CD4-positive, CD25-positive, alpha-beta regulatory T cell (primary cell): ENCODE measurements at places on chromosomes 5 and 9. TPM values are rescaled to one million over a fixed set of nuclear protein-coding genes. Genes with fewer than 3 reads are reported as not detected.

GRCh38 chr5:122181863-122182262 lies 52.5 kb downstream of the ZNF474 start:
- no peaks in the 10 kb centered on the region for H3K36me3 ChIP-seq
- H3K4me3 ChIP-seq: no peak overlapping the region
- H3K27ac ChIP-seq: no peak overlapping the region
- H3K4me1 ChIP-seq: no peaks in the 10 kb centered on the region

GRCh38 chr5:89450149-89450538 lies 567.2 kb upstream of the MEF2C start:
- H3K27ac ChIP-seq: no peak overlapping the region
- H3K27me3 ChIP-seq: no peaks in the 10 kb centered on the region
- H3K4me3 ChIP-seq: no peak overlapping the region
- no peak for DNase-seq
- no peaks in the 10 kb centered on the region for H3K36me3 ChIP-seq
- H3K4me1 ChIP-seq: no peaks in the 10 kb centered on the region

DNA sequence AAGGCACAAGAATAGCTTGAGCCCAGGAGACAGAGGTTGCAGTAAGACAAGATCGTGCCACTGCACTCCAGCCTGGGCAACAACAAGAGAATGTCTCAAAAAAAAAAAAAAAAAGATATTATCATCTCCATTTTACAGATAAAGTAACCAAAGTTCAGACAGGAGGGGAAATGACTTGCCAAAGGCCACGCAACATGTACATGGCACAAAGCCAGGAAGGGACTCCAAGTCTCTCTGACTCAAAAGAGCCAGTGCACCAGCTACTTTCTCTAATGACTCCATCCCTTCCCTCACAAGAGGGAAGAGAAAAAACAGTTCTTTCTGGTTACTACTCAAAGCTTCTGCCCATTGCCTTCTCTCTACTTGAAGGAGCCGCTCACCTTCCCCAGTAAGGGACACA lies 34.1 kb downstream of the SIL1 start:
- H3K27me3 ChIP-seq: no peaks in the 10 kb centered on the region
- H3K36me3 ChIP-seq: no peaks in the 10 kb centered on the region
- DNase-seq: no peak
- H3K4me3 ChIP-seq: no peak overlapping the region

DNA sequence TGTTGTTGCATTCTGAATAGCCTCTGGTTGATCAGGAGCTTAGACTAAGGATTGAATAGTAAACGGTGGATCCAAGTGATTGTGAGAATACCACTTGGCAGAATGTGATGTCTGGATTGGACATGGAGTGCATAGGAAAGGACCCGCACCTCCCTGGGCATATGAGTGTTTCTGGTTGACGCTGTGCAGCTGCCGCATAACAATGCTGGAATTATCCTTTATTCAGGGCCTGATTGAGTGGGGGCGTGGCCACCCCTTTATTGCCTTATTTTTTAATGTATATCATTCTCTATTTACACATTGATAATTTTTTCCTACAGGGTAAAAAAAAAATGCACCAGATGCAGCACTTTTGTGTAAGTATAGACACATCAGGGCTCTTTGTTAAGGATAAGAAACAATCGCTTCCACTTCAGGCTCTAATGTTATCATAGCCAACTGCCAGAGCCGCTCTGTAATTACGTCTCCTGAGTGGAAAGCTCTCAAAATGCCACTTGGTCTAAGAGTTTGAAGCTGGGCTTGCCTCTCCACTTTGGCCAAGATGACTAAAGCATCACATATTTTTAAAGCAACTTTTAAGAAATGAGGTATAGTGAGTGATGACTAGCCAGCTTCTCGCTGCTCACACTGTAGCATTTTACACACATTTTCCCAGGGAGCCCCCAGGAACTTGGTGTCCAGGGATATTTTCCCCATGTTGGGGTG lies 5.7 kb downstream of the FGD3 start:
- H3K4me3 ChIP-seq: peak overlapping the region; percentile 90
- DNase-seq: no peak
- no peaks in the 10 kb centered on the region for H3K27me3 ChIP-seq
- H3K4me1 ChIP-seq: peaks cover 88% of the 10 kb centered on the region

- H3K4me3 ChIP-seq: no peak overlapping the region
- no peak overlapping the region for H3K27ac ChIP-seq
- H3K27me3 ChIP-seq: no peaks in the 10 kb centered on the region
- DNase-seq: no peak
- no peaks in the 10 kb centered on the region for H3K4me1 ChIP-seq
- H3K36me3 ChIP-seq: no peaks in the 10 kb centered on the region
Measured at GRCh38 chr5:97494465-97494864, 311.4 kb upstream of the RIOK2 start.

Gene CD274
- 1.5 TPM for polyA plus RNA-seq

Gene TIMD4
- polyA plus RNA-seq: 0.83 TPM

GRCh38 chr5:152869971-152870370 lies 464.9 kb upstream of the NMUR2 start:
- no peak for DNase-seq
- H3K4me1 ChIP-seq: no peaks in the 10 kb centered on the region
- no peaks in the 10 kb centered on the region for H3K36me3 ChIP-seq
- H3K27ac ChIP-seq: no peak overlapping the region
- no peak overlapping the region for H3K4me3 ChIP-seq
- no peaks in the 10 kb centered on the region for H3K27me3 ChIP-seq

DNA sequence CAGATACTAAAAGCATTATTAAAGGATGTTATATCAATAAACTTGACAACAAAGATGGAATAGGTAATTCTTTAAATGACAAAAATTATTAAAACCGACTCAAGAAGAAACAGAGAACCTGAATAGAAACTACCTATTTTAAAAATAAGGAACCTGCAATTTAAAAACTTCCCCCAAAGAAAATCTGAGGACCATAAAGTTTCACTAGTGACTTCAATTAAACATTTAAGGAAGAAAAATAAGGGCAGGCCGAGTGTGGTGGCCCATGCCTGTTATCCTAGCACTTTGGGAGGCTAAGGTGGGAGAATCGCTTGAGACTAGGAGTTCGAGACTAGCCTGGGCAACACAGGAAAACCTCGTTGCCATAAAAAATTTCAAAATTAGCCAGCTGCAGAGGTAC lies 99.6 kb downstream of the FANCC start:
- no peaks in the 10 kb centered on the region for H3K36me3 ChIP-seq
- H3K27ac ChIP-seq: no peak overlapping the region
- H3K4me1 ChIP-seq: no peaks in the 10 kb centered on the region
- no peak overlapping the region for H3K4me3 ChIP-seq
- H3K27me3 ChIP-seq: no peaks in the 10 kb centered on the region

Gene ADRA1B
- polyA plus RNA-seq: not detected

DNA sequence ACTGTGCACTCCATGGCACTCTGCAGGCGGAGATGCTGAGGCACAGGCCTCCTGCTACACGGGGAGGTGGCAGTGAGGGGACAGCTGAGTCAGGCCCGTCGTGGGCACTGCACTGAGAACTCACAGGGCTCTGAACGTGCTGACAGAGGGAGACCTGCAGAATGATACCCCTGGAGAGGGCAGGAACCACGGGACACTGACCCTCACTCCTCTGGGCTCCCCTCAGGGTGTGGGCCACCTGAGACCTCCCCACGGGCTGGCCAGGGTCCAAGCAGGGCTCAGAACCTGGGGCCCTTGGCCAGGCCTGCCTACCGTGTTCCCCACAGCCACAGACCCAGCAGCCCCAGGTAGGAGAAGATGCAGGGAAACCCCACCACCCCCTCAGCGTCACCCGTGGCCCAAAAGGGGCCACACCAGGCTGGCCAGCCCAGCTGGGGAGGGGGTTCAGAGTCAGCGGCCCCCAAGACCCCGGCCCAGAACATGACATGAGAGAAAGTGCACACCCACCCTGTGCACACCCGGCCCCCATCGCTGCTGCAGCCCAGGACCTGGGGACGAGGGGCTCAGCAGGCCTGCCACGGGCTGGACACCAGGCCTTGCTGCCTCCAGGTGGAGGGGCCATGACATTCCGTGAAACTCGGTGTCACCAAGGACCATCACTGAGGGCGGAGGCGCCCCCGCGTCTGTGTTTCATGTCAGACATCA lies 30.9 kb downstream of the GLT6D1 start:
- no peaks in the 10 kb centered on the region for H3K4me1 ChIP-seq
- no peaks in the 10 kb centered on the region for H3K27me3 ChIP-seq
- H3K27ac ChIP-seq: no peak overlapping the region
- DNase-seq: no peak
- no peak overlapping the region for H3K4me3 ChIP-seq

Gene CCL21
- polyA plus RNA-seq: not detected

GRCh38 chr5:179588166-179588565 lies 35.3 kb downstream of the HNRNPH1 start:
- no peak overlapping the region for H3K27ac ChIP-seq
- no peaks in the 10 kb centered on the region for H3K27me3 ChIP-seq
- no peak overlapping the region for H3K4me3 ChIP-seq
- H3K36me3 ChIP-seq: peaks cover 54% of the 10 kb centered on the region

DNA sequence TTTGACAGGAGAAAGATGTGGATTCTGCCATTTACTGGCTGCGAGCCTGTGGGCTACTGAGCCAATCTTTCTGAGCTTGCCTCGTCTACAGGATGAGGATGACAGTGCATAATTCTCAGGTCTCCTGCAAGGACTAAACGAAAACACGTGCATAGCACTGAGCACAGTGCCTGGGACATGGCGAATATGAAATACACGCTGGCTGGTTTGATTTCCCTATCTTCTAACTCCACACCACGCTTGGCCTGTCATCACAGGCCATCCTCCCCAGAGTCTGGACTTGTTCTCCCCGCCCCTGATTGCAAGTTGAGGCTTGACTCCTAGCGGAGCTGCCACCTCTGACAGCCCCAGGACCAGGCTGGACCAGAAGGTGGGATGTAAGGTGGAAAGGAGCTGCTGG lies 37.9 kb downstream of the ARPC5L start:
- peaks cover 46% of the 10 kb centered on the region for H3K36me3 ChIP-seq
- no peaks in the 10 kb centered on the region for H3K4me1 ChIP-seq
- no peak for DNase-seq
- H3K27me3 ChIP-seq: no peaks in the 10 kb centered on the region

GRCh38 chr9:126615791-126616447 lies 2.2 kb downstream of the LMX1B start:
- peaks cover 32% of the 10 kb centered on the region for H3K27me3 ChIP-seq
- peaks cover 36% of the 10 kb centered on the region for H3K4me1 ChIP-seq
- H3K4me3 ChIP-seq: no peak overlapping the region
- DNase-seq: no peak

Gene NR2F1-AS1
- polyA plus RNA-seq: not detected

Gene FABP6
- polyA plus RNA-seq: not detected

Gene SOHLH1
- polyA plus RNA-seq: not detected

GRCh38 chr5:106699796-106700195 lies 970.9 kb downstream of the EFNA5 start:
- no peaks in the 10 kb centered on the region for H3K36me3 ChIP-seq
- H3K27me3 ChIP-seq: no peaks in the 10 kb centered on the region
- H3K27ac ChIP-seq: no peak overlapping the region
- no peak for DNase-seq
- no peak overlapping the region for H3K4me3 ChIP-seq
- H3K4me1 ChIP-seq: no peaks in the 10 kb centered on the region

DNA sequence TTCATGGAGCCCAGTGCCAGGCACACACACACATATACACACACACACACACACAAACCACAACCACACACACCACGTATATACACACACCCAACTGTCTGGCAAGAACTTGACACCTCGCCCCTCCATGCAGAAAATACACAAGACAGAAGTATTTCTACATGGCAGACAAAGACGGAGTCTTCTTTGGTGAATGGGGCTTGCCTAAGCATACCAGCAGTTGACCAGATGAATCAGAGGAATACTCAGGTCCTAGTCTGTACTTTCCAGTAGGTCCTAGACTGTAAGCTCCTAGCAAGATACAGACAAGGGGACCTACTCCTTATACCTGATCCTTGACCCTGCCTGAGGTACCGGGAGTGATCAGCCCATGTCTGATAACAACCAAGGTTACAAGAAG lies 60.1 kb downstream of the SIL1 start:
- H3K4me3 ChIP-seq: no peak overlapping the region
- H3K27me3 ChIP-seq: no peaks in the 10 kb centered on the region
- no peak overlapping the region for H3K27ac ChIP-seq

- H3K36me3 ChIP-seq: peaks cover 4% of the 10 kb centered on the region
- no peak overlapping the region for H3K27ac ChIP-seq
- no peak overlapping the region for H3K4me3 ChIP-seq
- H3K27me3 ChIP-seq: no peaks in the 10 kb centered on the region
- DNase-seq: no peak
- H3K4me1 ChIP-seq: no peaks in the 10 kb centered on the region
Measured at GRCh38 chr9:37451628-37452027, 13.6 kb downstream of the ZBTB5 start.

GRCh38 chr5:2133080-2133479 lies 250.4 kb upstream of the IRX4 start:
- H3K27me3 ChIP-seq: no peaks in the 10 kb centered on the region
- H3K27ac ChIP-seq: no peak overlapping the region
- H3K4me3 ChIP-seq: no peak overlapping the region

DNA sequence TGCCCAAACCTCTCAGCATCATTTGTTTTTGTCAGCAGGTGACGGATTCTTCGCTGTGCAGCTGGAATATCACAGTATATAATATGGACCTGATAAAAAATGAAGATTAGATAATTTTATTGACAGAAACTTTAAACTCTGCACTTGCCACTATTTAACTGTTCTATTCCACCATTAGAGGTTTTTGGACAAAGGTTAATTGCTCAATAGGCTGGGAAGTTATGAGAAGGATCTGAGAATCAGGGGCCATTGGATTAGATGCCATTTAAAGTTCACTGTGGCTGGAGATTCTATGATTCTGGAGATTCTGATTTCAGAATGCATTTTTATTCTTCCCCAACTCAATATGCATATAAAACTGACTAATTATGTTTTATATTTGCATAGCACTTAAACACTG lies 59.8 kb upstream of the ANXA1 start:
- H3K27me3 ChIP-seq: peaks cover 3% of the 10 kb centered on the region
- H3K4me3 ChIP-seq: no peak overlapping the region
- DNase-seq: no peak
- H3K36me3 ChIP-seq: no peaks in the 10 kb centered on the region

- no peaks in the 10 kb centered on the region for H3K4me1 ChIP-seq
- DNase-seq: peak; percentile 7
- no peak overlapping the region for H3K4me3 ChIP-seq
- no peaks in the 10 kb centered on the region for H3K27me3 ChIP-seq
- no peak overlapping the region for H3K27ac ChIP-seq
- no peaks in the 10 kb centered on the region for H3K36me3 ChIP-seq
Measured at GRCh38 chr5:68458416-68459021, 243.0 kb downstream of the PIK3R1 start.

Gene NFIB
- not detected for polyA plus RNA-seq

GRCh38 chr5:13814301-13814700 lies 130.2 kb downstream of the DNAH5 start:
- no peak for DNase-seq
- H3K36me3 ChIP-seq: no peaks in the 10 kb centered on the region
- no peak overlapping the region for H3K4me3 ChIP-seq
- H3K27ac ChIP-seq: no peak overlapping the region
- no peaks in the 10 kb centered on the region for H3K27me3 ChIP-seq

DNA sequence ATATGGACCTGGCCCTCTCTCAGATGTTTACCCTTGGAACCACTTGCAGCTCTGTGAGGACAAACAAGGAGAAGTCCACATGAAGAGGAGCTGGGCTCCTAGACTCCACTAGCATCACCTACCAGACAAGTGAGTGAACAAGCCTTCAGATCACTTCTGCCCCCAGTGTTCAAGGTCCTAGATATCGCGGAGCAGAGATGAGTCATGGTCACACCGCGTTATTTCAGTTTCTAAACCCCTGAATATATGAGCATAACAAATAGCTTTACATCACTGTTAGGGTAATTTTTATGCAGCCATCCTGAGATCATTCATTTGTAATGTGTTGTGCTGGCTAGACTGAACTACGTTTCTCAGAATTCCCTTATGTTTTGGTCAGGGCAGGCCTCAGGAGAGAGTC lies 77.0 kb upstream of the DAP start:
- H3K27ac ChIP-seq: no peak overlapping the region
- H3K4me1 ChIP-seq: no peaks in the 10 kb centered on the region
- no peaks in the 10 kb centered on the region for H3K27me3 ChIP-seq
- no peak overlapping the region for H3K4me3 ChIP-seq
